NCI-H2081 treated with DMSO at 0.1 percent for 48 hours (cell line): ENCODE measurements at places on chromosomes 5 and 9.

GRCh38 chr5:160847526-160848085 lies 4.4 kb downstream of the ATP10B start:
- no peak for DNase-seq

- no peak for DNase-seq
Measured at GRCh38 chr9:82495884-82496777, 507.6 kb downstream of the SPATA31D1 start.

GRCh38 chr9:117278020-117278419 lies 136.8 kb downstream of the ASTN2 start:
- DNase-seq = no peak

- no peak for DNase-seq
Measured at GRCh38 chr9:23581931-23582330, 244.1 kb downstream of the ELAVL2 start.

DNA sequence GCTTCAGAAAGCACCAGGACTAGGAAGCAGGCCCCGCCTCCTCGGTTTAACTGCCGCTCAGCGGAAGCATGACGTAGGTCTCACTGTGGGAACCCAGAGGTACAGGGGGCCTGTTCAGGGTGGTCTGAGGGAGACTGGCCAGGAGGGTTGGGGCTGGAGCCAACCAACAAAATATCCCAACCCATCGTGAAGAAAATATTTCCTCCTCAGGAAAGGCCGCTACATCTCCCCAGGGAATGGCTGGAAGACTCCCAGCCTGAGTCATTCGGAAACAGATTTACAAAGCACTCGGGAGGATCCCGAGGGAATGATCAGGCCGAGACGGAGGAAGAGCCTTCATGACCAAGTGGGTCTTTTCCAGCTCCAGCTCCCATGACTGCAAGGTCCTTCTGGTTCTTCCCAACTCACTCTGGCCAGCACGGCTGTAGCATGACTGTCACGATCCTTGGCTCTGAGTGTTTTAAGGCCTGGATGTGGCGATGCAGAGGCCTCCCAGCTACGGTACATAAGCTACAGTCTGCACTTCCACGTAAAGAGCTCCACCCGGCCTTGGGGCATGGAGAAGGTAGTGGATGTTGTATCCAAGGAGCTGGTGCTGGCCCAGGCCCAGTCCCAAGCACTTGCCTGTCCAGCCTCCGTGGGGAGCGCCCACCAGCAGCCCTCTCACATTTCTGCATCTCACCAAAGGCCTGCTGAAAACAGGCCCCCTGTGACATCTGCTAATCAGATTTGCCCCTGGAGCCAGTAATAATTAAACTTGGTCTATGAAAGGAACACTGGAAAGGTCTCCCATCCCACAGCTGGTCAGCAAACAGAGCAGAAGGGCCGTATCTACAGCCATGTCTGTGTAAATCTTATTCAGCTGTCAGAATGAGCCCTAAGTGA lies 100.6 kb downstream of the LHFPL2 start:
- DNase-seq = no peak

GRCh38 chr9:15191378-15191777 lies 115.6 kb downstream of the TTC39B start:
- no peak for DNase-seq

- no peak for DNase-seq
Measured at GRCh38 chr9:131912671-131913070, 167.0 kb downstream of the MED27 start.

- DNase-seq = no peak
Measured at GRCh38 chr9:35396560-35397215, 93.2 kb upstream of the RUSC2 start.

GRCh38 chr9:5445886-5446285 lies 4.5 kb upstream of the CD274 start:
- DNase-seq = no peak

DNA sequence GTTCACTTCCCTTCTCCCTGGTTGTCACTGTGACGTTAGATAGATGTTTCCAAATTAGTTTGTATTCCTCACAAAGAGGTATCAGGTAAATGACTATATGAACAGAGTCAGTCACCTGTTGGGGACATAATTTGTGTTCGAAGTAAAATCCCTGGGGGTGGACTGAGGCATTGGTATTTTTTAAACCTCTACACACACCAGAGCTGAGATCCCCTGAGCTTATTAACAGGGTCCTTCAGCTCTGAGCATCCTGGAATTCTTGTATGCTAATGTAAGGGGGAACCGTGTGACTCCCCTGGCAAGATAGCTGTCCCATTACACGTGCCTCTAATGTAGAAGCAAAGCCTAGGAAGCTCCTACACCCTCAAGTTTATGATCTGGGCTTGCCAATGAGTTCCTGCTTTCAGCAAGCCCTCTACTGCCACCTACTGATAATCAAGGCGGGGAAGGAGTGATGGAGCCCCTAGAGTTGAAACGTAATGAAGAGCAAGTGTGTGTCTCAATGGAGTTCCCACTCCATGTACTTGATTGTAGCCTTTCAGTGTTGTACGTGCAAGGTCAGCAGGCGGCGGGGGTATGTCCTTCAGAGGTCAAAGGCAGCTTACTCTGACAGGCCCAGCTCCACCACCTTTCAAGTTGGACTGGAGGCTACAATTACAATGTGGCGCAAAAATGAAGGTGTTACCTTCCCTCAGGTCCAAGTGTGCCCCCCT lies 14.4 kb downstream of the PRKACG start:
- peak; percentile 68 for DNase-seq

DNA sequence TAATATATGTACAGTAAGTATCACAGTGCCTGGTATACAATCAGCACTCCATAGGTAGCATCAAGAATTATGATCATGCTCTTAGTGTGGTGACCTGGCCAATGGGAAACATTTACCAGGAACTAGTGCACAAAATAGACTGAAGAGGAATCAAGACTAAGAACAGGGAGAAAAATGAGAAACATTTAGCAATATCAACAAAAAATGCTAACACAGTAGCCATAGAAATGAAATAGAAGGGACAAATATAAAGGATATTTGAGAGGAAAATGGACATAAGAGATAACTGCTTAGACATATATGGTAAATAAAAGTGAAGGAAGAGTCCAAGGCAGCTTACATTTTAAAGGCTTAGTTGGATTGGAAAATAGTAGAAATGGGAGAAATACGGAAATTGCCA lies 16.5 kb upstream of the SPATA9 start:
- DNase-seq = no peak

DNA sequence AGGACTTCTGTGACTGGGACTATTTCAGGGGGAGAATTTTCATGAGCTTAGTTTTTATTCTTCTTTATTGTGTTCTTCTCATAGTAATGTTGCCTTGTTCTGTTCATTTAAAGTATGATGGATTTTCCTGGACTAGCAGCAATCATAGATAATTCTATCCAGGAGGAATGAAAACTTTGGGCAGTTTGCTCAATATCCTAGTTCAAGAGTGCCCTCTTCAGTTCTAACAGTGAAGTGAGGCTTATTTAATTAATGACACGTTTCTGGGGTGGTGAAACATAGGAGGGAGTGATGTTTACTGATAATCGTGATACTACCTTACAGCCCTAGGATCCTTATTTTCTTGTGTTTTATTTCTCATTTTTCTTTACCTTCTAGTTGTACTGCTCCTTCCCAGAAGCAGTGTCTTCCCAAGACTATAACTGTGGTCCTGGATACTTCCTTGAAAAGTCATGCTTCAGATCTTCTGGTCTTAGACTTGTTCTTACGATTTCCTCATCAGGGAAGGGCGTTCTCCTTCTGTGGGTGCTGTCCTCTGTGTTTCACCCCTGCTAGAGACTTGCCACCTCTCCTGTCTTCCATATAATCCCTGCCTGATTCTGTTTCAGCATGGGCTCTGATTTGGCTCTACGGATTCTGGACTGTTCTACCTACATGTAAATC lies 57.4 kb downstream of the CFAP95 start:
- no peak for DNase-seq

- no peak for DNase-seq
Measured at GRCh38 chr5:177510567-177511053, 984 bp upstream of the DOK3 start.

GRCh38 chr9:120212153-120212852 lies 367.7 kb downstream of the CDK5RAP2 start:
- no peak for DNase-seq

- DNase-seq = no peak
Measured at GRCh38 chr5:159458217-159458711, 128.0 kb upstream of the IL12B start.

DNA sequence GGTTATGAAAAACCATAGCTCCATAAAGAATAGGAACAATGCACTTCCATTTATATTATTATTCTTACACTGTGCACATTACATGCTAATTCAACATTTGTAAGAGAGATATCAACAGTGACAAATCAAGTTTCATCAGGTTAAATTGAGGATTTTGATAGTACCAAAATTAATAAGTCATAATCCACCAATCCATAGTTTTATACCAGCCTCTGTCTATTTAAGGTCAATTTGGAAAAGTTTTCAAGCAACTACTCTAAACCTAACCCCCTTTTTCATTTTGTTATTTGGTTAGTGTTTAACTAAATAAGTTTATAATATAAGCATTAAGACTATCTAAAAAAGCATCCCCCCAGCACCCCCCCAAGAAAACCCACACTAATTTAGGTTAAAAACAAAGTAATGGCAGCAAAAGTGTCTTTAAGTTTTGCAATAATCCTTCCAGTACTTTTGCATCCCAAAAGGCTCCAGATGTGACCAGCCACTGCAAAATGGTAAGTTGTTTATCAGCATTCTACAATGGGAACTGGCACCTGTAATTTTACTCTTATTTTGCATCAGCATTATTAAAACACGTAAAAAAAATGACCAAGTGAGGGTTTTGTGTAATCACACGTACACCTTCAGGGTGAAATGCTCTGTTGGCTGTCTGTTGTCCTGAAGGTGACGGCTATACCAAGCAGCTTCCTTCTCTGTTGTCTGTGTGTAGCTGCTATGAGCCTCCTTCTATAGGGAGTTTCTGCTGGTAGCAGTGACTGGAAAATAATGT lies 36.8 kb upstream of the SSBP2 start:
- DNase-seq = no peak

DNA sequence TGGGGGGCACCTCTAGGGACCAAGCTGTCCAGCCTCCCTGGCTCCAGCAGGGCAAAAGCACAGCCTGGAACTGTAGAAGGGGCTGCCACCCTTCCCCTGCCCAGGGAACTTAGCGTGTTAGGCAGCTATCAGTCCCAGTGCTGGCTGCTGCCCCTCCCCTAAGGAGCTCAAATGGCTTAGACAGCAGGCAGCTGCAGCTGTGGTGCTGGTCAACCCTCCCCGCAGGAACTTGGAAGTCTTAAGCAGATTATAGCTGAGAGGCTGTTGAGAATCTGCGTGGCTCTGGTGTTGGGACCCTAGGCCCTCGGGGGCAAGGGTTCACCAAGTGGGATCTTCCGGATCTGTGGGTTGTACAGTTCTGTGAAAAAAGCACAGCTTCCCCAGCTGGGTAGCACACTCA lies 536.5 kb upstream of the CDH10 start:
- no peak for DNase-seq

DNA sequence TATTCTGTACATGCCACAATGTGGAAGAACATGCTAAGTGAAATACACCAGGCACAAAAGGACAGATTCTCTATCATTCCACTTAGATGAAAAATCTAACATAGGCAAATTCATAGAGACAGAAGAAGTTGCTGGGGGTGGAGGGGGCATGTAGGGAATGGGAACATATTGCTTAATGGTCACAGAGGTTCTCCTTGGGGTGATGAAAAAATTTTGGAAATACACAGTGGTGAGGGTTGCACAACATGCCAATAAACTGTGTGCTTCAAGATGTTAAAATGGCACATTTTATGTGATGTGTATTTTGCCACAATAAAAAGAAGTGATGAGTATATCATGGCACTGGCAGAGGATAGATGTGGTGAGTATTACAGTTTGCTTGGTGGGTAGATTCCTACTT lies 111.9 kb downstream of the SUSD1 start:
- DNase-seq = no peak

- DNase-seq = no peak
Measured at GRCh38 chr9:122444041-122444733, 33.5 kb downstream of the OR1J1 start.

- no peak for DNase-seq
Measured at GRCh38 chr5:125261505-125262250, 515.2 kb upstream of the ZNF608 start.

DNA sequence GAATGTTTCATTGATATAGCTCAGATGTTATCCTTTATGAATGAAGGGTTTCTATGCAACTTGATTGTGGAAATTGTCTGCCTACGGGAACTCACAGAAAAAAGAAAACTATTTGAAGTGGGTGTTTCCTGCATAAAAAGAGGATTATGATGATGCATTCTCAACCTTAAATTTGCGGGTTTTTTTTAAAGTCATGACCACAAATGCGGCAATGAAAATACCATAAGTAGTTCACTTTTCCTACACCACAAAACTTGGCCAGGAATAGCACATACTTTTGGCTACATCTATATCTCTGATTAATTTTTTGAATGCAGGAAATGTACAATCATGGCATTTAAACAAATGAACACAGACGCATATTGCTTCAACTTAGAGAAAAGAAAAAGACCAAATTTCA lies 754.7 kb downstream of the DTWD2 start:
- DNase-seq = no peak

DNA sequence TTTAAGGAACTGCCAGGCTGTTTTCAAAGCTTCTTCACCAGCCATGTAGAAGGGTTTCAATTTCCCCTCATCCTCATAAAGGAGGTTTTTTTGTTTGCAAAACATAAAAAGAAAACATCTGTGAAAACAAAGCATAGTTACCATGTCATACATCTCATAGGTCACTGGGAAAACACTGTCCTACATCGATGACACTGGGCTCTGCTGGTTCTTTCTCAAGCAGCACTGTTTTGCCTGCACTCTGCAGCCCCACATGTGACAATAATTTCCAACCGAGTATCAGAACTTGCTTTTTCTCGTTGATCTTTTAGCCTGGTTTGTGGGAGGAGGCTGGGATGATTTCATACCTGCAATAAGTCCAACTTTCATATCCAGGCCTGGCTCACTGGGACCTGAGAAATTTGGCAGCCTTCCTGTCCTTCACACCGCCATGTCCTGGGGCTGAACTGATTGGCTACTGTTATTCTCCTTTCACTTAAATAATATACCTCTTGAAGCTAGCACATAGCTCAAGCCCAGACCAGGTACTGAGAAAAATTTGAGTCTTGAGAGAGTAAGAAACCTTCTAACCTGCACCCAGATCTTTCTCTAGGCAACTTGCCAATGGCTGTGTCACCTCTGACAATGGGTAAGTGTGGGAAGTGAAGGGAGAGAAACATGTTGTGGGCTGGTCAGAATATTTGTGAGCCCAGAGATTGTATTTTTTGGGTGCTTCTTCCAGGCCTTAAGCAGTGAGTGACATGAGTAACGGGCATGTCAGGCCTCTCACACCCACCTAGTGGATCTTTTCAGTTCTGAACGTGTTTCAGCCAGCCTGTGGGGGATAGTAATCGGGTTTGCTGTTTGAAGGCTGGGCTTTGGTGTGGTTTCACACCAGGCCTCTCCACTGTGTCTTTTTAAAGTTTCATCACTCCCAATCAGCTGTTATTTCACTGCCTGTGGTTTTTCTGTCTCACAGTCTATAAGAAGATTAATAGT lies 502.8 kb downstream of the NTRK2 start:
- DNase-seq = no peak
